Activated CD4-positive, alpha-beta T cell treated with anti-CD3 and anti-CD28 coated beads, Interleukin-2, amount 50 U/mL, for 4 hours (primary cell): ENCODE measurements at places on chromosomes 5 and 9.

- DNase-seq = no peak
These were observed 1571.2 kb upstream of the C9orf72 start for GRCh38 chr9:29144476-29144875.

- DNase-seq = no peak
These were observed 14.7 kb downstream of the IL31RA start for GRCh38 chr5:55865831-55866230.

- DNase-seq = no peak
These were observed 74.5 kb upstream of the APC start for GRCh38 chr5:112663146-112663545.

GRCh38 chr9:130634191-130634768, 30.1 kb upstream of the PRDM12 start:
- DNase-seq = no peak

GRCh38 chr5:134100283-134101091, 14.0 kb upstream of the TCF7 start:
- peak; percentile 77 for DNase-seq

- no peak for DNase-seq
These were observed 98.6 kb downstream of the PAM start for GRCh38 chr5:102853680-102854079.

DNA sequence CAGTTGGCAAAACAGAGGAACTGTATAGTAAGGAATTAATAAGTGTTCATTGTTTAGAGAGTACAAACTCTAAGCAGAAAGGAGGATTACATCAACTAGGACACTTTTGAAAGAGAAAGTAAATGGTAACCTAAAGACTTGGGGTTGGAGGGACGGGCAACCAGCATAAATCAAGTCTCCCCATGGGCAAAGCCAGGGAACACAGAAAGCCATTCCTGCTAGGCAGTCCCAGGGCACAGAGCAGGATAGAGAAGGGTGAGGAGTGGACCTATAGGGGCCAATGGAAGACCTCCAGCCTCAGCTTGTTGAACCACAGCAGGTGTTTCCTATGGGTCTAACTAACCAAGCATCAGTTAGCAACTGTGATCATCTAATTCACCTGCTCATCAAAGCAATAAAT, 9.2 kb upstream of the ERAP1 start:
- DNase-seq = no peak

DNA sequence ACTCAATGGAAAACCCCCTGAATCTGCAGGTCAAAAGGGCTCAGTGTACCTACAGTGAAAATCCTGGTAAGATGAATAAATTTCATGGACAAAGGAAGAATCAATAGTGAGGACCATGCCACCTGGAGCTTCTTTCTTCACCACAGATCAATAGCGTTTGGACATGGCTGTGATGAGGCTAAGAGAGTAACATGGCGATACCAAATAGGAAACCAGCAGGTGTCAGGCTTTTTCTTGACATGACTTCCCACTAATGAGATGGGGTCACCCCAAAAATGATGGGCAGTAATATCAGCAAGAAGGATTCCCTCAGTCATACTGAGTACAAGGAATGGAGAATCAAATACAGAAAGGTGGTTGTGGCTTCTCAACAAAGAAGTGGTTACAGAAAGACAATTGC, 208.5 kb upstream of the PLPPR1 start:
- DNase-seq = no peak

DNA sequence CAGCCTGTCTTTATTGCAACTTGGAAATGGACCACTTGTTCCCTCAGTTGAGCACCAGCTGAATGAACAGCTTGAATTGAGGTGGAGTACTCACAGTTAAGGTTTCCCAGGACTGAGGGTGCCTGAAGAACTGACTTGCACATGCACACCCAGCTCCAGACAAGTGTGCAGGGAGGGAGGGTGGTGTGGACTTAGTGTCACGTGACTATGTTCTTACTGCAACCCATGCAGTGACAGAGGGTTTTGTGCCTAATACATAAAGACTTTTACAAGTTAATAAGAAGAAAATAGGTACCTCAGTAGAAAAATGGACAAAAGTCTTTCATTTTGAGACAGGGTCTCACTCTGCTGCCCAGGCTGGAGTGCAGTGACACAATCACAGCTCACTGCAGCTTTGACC, 18.0 kb downstream of the BARX1 start:
- no peak for DNase-seq

DNA sequence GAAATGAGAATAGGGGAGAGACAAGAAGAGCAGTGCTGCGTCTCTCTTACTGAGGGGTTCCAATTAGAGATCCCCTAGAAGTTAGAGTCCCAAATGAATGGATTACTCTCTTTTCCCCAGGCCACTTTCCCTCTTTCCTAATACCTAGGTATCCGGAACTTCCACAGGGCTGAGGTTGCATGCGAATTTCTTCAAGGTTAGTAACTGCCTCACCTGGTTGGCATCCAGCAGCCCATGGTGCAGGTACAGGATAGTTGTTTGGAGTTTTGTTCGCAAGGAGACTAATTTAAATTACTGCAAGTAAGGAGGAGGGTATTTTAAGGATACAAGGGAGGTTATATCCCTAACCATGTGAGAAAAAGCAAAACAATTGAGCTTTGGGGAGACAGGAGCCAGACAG, 52.4 kb upstream of the JAK2 start:
- no peak for DNase-seq

DNA sequence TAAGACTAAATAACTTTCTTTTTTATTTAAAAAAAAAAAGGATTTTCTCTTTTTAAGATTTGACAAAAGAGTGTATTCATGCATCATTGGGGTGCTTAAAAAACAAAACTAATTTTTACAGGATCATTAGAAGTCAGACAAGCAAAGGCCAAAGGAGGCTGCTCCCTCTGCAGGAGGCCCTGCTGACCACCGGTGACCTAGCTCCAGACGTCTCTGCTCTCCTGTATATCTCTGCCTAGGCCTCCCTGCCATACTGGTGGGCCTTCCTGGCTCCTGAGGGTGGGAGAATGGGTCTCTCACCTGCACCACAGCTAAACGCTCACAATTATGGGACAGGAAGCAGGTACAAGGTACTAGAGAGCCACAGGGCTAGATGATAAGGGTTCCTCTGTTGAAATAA, 36.6 kb downstream of the CSF2 start:
- DNase-seq = no peak

GRCh38 chr9:22105005-22105722, 96.1 kb upstream of the CDKN2B start:
- DNase-seq = no peak

DNA sequence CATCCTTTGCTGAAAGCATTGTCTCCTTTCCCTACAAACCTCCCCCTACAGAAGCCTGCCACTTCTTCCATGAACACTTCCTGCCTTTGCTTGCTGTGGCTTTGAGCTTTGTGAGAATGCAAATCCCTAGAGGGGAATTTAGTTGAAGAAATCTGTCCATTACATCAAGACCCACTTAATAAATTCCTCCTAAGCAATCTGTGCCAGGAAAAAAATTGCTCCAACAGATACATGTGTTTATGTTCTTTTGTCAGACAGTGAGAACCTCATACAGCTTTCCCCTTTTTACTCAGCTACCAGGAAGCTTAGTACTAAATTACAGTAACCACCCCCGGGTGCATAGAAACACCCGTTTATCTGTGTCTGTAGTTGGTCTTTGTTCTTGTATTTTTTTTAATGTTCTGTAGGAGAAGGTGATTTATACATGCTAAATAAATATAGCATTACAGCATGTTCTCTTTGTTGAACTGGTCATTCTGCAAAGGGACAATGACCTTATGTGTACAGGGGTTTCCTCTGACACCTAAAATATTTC, 43.9 kb downstream of the SH3TC2 start:
- DNase-seq = no peak

DNA sequence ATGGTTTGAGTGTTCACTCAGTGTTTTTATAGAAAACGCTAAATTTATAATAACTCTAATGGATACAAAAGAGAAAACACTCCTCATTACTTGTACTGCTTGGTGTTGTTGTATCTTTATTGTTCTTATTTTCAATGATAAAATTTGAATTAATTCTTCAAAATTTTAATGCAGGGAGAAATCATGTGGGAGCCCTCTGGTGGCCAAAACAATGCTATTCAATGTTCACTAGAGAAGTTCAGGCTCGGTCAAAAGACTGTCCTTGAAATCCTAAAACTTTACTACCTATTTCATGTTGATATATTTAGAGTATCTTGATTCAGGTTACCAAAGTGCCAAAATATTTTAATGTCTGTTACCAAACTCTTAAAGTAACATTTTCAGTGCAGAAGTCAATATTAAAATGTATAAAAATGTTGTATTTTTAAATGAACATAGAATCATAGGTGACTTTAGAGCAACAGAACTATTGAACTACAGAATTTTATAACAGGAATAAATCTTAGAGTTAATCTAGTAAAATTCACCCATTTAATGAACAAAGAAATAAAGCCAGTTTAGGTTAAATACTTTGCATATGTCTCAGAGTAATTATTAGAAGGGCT, 1259.8 kb downstream of the PTPRD start:
- no peak for DNase-seq

GRCh38 chr5:61578858-61579503, 246.9 kb downstream of the ZSWIM6 start:
- DNase-seq = no peak

DNA sequence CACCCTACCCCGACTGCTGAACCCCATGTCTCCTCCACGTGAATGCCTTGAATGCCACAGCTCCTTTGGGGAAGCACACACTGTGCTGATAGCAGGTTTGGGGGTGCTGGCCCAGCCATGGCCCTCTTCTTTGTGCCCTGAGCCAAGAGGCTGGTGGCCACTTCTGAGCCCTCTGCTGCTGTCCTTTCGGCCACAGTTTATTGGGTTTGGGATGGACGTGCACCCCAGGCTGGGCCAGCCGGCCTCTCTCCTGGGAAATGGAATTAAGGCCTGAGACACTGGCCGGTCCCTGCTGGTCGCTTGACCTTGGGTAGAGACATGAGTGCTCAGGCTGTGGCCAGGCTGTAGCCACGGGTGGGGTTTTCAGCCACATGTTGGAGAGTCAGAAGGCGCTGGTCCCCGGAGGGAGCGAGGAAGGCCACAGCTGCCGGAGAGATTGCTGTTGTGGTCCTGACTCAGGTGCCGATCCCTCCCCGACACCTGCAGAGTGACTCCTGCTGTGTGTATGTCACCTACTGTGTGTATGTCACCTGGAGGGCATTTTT, 26.6 kb downstream of the FAM163B start:
- no peak for DNase-seq

DNA sequence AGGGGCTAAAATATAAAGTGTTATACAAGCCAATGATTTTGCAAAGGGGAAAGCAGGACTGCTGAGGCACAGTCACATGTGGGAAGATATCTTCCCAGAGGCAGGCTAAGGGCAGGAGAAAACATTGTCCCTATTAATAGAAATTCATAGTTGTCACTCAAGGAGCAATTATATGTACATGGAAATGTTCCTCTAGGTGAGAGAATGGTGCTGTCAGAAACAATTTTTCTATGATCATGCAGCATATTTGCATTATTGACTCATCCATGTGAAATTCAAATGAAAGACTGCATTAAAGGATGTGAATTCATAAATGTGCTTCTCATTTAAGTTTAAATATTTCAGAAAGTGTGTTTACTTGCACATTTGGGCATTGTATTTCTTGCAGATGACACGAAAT, 775.9 kb upstream of the CDH9 start:
- no peak for DNase-seq

DNA sequence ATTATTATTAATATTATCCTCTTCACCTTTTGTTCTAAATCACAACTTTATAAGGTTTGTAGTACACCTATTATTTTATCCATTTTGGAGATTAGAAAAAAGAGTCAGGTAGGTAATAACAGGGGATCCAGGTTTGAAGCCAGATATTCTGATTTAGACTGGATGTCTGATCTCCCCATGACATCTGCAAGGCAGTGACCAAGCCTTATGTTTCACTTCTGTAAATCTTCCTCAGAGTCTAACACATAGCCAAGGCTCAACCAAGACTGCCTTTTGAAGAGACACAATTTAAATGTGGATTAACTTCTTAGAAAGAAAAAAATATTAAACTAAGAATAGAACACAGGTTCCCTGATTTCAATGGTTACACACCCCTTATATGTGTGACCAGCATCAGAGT, 44.2 kb downstream of the CETN3 start:
- no peak for DNase-seq

DNA sequence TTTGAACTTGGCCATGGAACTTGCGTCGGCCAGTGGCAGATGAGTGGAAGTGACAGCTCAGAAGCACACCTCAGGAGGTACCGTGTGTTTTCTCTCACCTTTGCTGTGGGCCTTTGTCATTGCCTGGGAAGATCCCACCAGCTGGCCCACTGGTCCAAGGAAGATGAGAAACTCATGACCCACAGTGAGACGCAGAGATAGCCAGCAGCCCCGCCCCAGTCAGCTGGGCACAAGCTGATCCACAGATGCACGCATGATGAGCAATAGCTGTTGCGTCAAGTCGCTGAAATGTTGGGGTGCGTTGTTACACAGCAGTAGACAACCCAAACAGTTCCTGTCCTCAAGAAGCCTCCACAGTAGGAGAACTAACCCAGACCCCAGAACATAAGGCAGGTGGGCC, 30.8 kb upstream of the UNC5A start:
- no peak for DNase-seq

GRCh38 chr9:79768194-79768593, 196.4 kb downstream of the TLE4 start:
- DNase-seq = no peak

- DNase-seq = no peak
These were observed 314.3 kb downstream of the EBF1 start for GRCh38 chr5:158785397-158785796.

- no peak for DNase-seq
These were observed 309.9 kb downstream of the MAT2B start for GRCh38 chr5:163815240-163815791.

GRCh38 chr5:125295405-125295872, 549.0 kb upstream of the ZNF608 start:
- DNase-seq = no peak

DNA sequence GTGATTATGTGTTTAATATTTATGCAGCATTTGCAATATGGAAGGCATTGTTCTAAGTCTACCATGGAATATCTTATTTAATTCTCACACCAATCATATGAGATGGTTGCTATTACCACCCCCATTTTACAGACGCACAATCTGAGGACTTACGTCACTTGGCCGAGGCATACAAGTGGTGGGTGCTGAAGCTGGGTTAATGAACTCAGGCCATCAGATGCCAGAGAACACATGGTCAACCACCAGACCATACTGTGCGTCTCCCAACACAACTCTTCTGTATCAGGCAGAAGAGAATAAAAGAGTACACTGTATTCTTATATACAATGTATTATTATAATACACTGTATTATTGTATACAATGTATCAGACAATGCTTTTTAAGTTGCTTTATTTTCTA, 59.5 kb downstream of the ZNF366 start:
- no peak for DNase-seq

DNA sequence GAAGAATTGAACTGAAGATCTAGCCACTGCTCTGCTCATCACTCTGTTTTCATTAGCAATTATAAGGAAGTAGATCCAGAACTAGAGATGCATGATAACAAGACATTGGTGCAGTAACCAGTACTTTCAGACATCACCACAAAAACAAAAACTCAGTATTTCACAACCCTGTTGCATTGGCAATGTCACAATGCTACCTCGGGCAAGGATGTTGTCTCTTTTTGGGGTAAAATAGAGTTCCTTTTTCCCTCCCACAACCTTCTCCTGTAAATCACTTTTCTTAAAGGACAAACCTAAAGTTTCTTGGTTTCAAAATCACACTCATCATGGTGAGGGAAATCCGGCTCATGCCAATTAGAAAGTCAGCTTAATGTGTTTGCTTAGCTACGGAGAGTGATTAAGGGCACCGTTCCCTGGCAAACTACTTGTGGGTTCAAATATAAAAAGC, 420.1 kb upstream of the MEF2C start:
- no peak for DNase-seq
